ENCODE measurements at places on chromosomes 7 and 10. TPM values are rescaled to one million over a fixed set of nuclear protein-coding genes. Genes with fewer than 3 reads are reported as not detected.

DNA sequence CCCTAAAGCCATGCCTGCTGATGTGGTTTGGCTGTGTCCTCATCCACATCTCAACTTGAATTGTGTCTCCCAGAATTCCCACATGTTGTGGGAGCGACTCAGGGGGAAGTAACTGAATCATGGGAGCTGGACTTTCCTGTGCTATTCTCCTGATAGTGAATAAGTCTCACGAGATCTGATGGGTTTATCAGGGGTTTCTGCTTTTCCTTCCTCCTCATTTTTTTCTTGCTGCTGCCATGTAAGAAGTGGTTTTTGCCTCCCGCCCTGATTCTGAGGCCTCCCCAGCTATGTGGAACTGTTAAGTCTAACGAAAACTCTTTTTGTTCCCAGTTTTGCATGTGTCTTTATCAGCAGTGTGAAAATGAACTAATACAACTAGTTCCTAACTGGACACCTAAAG is 11.8 kb downstream of the MACROH2A2 start:
- DNase-seq = no peak

GRCh38 chr7:149779502-149779805 is 6.1 kb upstream of the ZNF467 start:
- DNase-seq = no peak

GRCh38 chr10:78712147-78712546 is 356.6 kb upstream of the ZMIZ1 start:
- no peak for DNase-seq

DNA sequence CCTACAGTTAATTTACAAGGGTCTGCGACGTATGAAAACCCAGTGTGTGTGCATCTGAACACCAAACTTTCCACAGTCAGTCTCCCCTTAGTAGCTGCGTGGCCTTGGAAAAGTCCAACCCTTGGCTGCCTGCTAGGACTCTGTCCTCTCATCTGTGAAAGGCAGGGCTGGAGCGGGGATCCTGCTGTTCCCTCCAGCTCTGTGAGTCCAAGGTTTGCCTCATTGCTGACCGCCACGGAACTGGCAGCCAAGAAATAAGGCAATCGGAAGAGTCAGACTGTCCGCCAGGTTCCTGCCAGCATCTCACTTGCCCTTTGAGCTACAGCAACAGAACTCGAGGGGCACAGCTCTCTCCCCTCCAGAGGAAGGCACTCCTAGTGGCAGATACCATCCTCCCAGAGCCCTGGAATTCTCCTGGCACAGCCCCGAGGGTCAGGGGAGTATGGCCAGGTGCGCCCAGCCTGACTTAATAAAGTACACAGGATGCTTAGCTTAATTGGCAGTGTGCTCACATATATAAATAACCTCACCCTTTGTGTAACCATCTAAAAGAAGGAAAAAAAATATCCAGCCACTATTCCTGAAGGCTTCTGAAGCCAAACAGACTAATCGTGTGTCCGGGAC is 530.1 kb upstream of the FOXK1 start:
- DNase-seq = peak; percentile 66

- no peak for DNase-seq
Observed at GRCh38 chr10:114811862-114812261, 9.7 kb upstream of the FHIP2A start.

- no peak for DNase-seq
Observed at GRCh38 chr10:121497513-121498470, 100.5 kb downstream of the FGFR2 start.

DNA sequence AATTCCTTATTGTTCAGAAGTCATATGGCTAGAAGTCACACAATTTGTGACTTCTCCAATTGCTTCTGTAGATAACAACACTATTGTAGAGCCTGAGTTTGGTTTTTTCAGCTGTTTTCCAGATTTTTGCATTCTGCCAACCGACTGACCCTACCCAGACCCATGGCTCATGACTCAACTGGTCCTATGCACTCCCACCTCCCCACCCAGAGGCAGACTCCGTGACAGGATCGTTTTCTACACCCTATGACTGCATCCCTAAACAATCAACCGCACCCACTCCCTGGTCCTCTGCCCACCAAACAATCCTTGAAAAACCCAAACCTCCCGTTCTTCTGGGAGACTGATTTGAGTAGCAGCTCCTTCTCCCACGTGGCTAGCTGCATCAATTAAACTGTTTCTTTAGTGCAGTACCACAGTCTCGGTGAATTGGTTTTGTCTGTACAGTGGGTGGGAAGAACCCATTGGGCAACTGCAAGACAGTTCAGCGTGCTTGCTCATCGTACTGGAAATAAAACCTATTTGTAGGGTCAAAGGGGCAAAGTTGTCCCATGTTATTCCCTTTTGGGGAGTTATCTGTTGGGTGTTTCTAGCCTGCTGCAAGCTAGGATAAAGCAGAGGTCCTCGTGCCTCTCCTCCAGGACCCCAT is 150.3 kb upstream of the FAM20C start:
- DNase-seq = peak; percentile 19

DNA sequence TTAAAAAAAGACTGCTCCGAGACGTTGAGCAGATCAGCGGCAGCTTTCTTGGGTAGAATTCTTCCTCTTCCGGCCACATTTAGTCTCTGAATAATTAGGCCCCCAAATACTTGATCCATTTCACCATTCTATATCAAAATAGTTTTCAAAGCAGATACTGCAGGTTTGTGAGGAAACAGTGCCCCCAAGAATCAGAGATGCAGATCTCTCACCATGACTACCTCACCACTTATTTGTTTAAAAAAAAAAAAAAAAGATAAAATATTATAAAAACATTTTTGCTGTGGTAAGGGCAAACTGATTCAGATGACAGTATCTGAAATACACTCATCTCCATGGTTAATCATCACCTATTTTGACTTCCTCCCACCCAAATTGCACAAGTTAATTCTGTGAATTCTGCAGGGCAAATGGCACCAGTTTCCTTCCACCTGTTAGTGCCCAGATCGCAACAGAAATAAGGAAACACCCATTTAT is 210.4 kb downstream of the FAM107B start:
- peak; percentile 49 for DNase-seq

DNA sequence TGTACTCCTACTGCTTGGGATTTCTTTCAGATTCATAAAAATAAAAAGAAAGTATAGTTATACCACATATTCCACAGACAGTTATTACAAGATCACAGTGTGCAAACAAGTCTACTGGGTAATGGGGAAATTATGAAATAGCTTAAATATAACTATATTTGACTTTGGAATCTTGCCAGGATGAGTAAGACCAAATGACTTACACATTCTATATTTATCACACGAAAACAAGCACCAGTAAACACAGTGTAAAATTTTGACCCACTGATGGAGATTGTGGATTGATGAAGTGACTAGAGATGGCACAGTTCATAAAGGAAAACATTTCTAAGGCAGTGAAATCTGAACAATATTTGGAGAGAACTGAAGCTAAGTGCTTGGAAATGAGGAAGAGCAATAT is 339.7 kb downstream of the THSD7A start:
- DNase-seq = no peak

- no peak for DNase-seq
Observed at GRCh38 chr7:75984130-75985008, 10.0 kb downstream of the TMEM120A start.

DNA sequence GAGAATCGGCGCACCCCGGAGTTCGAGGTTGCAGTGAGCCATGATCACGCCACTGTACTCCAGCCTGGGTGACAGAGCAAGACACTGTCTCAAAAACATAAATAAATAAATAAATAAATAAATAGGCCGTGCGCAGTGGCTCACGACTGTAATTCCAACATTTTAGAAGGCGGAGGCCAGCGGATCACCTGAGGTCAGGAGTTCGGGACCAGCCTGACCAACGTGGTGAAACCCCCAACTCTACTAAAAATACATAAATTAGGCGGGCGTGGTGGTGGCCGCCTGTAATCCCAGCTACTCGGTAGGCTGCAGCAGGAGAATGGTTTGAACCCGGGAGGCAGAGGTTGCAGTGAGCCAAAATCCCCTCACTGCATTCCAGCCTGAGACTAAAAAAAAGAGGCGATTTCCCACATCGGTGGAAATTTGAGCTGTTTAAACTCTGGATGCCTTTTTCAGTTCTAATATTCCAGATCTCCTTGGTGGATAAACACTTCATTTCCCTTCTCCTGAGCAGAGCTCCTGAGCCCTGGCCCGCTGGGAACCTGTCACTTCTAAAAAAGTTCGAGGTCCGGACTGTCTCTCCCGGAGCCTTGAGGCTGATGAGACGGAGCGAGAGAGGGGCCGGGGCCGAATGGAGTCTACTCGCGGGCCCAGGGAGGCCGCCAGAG is 2.0 kb upstream of the NFKB2 start:
- no peak for DNase-seq

- DNase-seq = no peak
Observed at GRCh38 chr7:92609921-92610518, 19.8 kb upstream of the FAM133B start.

DNA sequence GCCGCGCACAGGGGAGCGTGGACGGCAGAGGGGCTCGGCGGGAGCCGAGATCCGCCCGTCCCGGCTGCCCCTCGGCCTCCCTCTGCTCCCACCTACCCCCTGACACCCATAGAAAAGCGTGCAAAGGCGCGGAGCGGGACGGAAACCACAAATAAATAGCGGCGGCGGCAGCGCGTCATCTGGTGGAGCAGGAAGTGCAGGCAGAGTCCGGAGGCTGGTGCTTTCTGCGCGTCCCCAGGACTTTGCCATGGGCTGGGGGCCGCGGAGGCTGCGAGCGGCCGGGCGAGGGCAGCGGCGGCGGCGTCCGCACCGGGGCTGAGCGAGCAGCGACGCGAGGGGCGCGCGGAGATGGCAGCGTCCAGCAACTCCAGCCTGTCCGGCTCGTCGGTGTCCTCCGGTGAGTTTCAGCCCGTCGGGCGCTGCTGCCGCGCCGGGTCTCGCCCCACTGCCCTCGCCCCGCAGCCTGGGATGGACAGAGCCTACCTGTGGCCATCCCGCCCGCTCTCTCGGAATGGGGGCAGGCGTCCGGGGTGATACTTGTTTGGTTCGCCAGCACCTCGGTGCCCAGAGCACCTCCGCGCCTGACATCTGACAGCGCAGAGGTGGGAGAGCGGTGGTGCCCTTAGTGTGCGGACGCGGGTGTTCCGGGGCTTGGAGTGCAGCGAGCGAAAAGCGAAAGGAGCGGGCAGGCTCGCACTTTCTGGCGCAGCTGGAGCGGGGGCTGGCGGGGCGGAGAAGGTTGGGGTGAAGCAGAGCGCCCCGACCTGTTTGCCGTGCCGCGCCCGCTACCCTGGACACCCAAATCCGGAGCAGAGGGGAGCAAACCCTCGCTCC is at the start of gene CHN2:
Gene CHN2, plus strand, starts transcription at position 182 of the 834 bp plus-strand sequence.
- DNase-seq = peak; percentile 88

DNA sequence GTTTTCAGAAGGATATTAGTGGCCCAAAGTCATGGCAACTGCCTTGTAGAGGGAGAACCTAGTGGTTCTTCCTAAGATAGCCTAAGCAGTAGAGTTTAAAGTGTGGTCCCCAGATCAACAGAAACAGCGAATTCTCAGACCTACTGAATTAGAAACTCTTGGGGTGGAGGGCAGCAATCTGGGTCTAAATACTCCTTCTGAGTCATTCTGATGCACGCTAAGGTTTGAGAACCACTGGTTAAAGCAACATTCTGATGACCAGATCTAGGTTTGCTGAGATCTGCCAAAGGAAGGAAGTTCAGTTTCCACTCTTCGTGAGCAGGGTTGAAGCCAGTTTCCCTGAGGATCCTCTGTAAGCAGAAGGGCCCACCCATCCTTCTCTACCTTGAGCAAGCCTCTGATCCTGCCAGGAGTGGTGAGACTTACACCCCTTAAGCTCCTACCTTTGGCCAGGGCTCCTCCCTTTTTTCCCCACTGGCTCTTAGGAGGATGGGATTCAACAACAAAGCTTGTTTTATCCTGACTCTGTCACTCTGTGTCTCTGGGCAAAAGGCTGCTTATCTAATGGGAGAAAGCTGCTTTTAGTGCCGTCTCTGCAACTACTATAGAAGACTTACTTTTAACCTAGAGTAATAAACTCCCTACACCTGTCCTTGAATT is 26.8 kb upstream of the TRUB1 start:
- DNase-seq = no peak

GRCh38 chr10:73937333-73938043 is 26.6 kb downstream of the PLAU start:
- DNase-seq = no peak

- no peak for DNase-seq
Observed at GRCh38 chr10:125513429-125514182, 169.4 kb downstream of the TEX36 start.

GRCh38 chr10:70317272-70317942 is 33.6 kb upstream of the NPFFR1 start:
- DNase-seq = no peak

- no peak for DNase-seq
Observed at GRCh38 chr7:148773334-148773733, 74.6 kb downstream of the CUL1 start.

GRCh38 chr7:40882071-40882658 is 747.4 kb downstream of the SUGCT start:
- no peak for DNase-seq

- DNase-seq = peak; percentile 65
Observed at GRCh38 chr10:133335246-133336117, 1.2 kb downstream of the CALY start.

DNA sequence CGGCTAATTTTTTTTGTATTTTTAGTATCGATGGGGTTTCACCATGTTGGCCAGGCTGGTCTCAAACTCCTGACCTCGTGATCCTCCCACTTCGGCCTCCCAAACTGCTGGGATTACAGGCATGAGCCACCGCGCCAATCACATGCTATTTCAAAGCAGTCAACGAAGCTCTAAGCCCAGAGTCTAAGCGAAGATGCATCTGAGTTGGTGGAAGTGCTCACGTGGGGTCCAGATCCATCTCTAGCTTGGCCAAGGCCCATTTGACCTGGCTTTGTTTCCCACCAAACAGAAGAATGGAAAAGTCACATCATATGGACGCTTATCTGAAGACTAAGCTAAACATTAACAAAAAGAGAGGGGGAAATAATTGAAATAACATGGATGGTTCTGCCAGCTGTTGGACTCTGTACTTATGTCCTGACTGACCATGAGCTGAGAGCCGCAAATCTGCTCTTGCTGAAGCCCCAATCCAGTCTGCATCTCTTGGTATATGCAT is 3.8 kb upstream of the GTF2I start:
- no peak for DNase-seq

DNA sequence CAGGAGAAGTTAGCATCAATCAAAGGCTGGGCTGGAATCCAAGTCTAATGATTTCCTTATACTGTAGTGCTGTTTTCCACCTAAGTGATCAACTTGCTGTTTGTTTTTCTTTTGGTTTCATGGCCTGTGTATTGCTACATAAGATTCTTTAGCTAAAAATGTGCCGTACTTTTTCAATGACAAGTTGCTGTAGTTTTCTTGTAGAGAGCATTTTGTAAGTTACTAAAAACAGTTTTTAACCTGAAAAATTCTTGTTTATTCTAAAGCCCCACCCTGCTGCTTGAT is 1.3 kb downstream of the HELLS start:
- DNase-seq = no peak

GRCh38 chr10:88091490-88092061 is 228.2 kb downstream of the PTEN start:
- DNase-seq = peak; percentile 87

GRCh38 chr10:87846023-87846422 is 17.3 kb downstream of the KLLN start:
- DNase-seq = no peak

LRRN3 gene
- not detected for total RNA-seq

STMP1 gene
- total RNA-seq = 26.2 TPM

OAT gene
- total RNA-seq = 563 TPM

TWIST1 gene
- total RNA-seq = not detected

TRA2A gene
- total RNA-seq = 30.5 TPM

HELLS gene
- total RNA-seq = 22.1 TPM

MOGAT3 gene
- total RNA-seq = 123 TPM

MTPN gene
- 74.3 TPM for total RNA-seq

RAB18 gene
- 45.8 TPM for total RNA-seq

GPAM gene
- 13.7 TPM for total RNA-seq

KAZALD1 gene
- total RNA-seq = 39.1 TPM

LANCL2 gene
- total RNA-seq = 59.3 TPM

DKK1 gene
- total RNA-seq = 0.54 TPM

HTR5A gene
- total RNA-seq = not detected

TMEM273 gene
- 13.2 TPM for total RNA-seq

Data from Peyer's patch (tissue), 4 donors.